ENCODE measurements at places on chromosomes 11 and 22.
A peak's percentile ranks its signal among the peaks of the same experiment; 100 is the strongest.

- DNase-seq = no peak
Measured at GRCh38 chr22:27512283-27512761, 289.2 kb downstream of the MN1 start.

- DNase-seq = no peak
Measured at GRCh38 chr11:133886029-133886428, 40.7 kb upstream of the SPATA19 start.

DNA sequence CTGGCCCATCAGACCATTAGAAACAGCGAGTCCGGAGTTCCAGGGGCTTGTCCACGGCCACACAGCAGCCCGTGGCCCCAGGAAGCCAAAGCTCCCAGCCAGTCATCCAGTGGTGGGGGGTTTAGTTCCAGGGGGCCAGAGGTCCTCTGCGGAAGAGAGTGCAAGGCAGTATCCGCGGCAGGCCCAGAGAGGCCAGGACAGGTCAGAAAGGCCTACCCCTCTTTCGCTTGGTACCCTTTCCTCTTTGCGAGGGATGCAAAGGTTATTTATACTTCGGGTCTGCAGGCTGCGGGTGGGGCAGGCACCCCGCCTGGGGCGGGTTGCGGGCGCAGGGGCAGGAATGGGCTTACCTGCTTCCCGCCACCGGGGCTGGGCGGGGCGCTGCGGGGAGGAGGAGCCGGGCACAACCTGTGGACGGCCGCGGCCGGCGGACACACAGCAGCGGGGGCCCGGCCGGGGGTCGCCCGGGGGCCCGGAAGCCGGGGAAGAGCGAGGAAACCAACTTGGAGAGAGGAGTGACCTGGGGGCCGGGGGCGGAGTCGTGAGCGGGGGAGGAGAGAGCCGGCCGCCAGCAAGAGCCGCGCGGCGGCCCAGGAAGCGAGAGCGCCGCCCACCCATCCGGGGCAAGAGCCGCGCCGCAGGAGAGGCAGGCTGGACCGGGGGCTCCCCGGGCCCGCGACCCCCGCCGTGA lies at the start of gene SH3BP1:
TSS of gene SH3BP1 (plus strand) at position 600 of the 691 bp plus-strand sequence. CDS start 119 bp downstream, outside the sequence.
- no peak for DNase-seq

- no peak for DNase-seq
Measured at GRCh38 chr22:18154821-18155390, 4.9 kb downstream of the USP18 start.

DNA sequence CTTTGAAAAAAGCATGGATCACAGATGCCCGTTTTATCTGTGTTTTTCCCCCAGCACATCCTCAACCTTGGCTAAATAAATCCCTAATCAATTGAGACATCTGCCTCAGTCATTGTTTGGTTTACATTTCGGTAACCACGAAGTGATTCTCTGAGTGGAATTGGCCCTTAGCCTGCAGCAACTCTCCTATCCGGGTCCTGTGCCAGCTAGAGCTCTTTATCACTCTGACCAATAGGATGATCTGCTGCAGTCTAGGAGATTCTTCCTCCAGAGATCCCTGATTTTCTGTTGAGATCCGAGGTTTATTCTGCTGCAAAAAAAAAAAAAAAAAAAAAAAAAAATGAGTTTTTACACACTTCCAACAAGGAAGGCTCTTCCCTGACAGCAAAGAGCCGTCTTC lies 137.3 kb downstream of the KCNA4 start:
- no peak for DNase-seq

DNA sequence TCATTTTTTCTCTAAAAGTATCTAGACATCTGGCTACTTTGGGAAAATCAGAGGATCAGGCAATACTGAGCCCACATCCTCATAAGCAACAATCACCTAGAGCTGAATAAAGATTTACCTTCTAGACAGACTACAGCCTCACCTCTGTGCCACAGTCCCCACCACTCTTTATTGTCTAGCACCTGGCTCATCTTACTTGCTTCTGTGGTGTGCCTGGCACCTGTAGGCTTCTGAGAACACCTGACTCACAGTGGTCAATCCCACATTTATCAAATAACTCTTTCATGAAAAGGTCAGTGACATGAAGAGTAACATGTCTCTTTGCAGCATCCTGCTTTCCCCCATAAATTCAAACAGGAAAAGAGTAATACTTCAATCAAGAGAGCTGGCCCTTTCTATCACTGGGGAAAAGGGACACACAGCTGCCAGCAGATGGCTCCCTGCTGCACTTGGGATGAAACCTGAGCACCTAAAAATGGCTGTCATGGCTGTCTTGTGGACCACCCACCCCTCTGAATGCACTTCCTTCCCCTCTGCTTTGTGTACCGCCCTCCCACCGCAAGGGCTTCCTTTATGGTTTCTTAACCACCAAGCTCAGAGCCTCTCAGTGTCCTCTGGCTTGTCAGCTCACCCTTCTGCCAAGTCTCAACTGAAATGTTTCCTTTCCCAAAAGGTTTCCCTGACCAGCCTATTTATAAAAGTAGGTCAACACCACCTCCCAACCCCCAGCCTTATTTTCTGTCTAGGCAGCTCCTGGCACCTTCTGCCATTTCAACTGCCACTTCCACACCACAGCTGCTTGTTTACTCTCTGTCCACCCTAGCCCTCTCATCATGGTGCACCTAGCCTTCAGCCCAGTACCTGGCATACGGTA lies 9.3 kb downstream of the TFIP11 start:
- DNase-seq = peak; percentile 33

GRCh38 chr11:14044916-14045315 lies 82.4 kb downstream of the SPON1 start:
- DNase-seq = no peak

- no peak for DNase-seq
Measured at GRCh38 chr11:129699711-129700304, 115.8 kb upstream of the TMEM45B start.

DNA sequence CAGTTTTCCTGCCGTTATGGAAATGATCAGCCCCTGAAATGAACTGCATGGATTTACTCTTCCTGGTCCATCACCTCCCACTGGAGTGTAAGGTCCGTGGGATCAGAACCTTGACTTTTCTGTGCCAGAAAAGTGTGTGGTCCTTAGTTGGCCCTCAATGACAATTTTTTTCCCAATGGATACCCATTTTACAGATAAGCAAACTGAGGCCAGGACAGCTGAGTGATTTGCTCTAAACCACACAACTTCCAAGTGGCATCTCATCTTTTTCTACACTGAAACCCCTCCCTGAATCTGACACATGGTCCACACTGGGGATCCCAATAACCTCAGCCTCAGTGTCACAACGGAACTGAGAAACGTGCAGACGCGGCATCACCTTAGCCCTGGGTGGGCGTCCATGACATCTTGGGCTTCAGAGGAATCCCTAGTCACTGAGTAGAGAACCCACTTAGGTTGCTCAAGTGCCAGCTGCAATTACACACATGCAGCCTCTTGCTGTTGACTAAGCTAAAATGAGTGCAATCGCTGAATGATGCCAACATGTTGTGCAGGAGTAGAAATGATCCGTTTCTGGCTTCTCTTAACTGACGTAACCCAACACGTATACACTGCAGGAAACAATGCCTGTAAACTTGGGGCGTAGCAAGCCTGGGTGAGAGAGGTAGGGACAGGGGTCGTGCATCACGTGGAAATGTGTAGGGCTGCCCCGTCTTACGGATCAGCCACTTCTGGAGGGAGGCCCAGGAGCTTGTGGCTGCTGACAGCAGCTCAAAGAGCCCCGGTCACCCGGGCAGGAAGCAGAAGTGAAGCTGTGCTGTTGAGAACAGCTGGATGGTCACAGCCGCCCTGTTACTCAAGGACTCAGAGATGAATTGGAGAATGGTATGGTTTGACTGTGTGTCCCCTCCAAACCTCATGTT lies 136.3 kb downstream of the SHANK2 start:
- DNase-seq = no peak
